ENCODE measurements at places on chromosomes 2 and 18.

GRCh38 chr2:145032791-145033190 lies 512.9 kb upstream of the ZEB2 start:
- no peak for DNase-seq

DNA sequence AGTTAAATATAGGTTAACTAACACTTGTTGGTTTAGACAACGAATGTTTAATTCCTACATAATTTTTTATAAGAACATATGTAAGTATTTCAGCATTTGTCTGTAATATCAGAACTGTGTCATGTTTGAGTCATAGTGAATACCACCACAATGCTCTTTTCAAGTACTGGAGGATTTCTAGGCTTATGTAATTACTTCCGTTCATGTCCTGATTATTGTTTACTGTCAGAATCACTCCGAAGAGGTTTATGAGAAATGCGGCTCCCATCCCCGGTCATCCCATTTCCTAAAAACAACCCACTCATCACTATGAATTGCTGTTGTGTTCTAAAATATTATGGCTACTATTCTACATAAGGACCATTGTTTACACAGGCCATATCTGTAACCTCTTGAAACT lies 45.1 kb downstream of the CDH19 start:
- DNase-seq = peak; percentile 42

- DNase-seq = peak; percentile 14
These were observed 127.3 kb downstream of the DIS3L2 start for GRCh38 chr2:232088771-232089170.

DNA sequence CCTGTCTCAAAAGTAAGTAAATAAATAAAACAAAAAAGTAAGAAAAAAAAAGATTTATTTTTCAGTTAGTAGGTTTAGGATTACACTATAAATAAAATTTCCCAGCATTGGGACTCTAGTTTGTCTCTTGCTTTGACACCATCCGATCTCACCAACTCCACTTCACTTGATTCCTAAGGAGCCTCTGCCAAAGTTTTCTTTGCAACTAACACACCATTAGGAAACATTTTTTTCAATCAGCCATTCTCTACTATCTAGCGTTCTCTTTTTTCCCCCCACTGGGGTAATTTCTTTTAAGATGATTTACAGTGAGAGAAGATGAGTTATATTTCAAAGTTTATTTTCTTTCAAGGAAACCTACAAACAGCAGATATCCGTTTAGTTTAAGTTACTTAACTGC lies 10.6 kb upstream of the NEMP2 start:
- DNase-seq = no peak

- peak; percentile 75 for DNase-seq
These were observed 115.5 kb downstream of the TWIST2 start for GRCh38 chr2:238963161-238963970.

GRCh38 chr18:25287106-25287505 lies 64.9 kb downstream of the ZNF521 start:
- DNase-seq = no peak

DNA sequence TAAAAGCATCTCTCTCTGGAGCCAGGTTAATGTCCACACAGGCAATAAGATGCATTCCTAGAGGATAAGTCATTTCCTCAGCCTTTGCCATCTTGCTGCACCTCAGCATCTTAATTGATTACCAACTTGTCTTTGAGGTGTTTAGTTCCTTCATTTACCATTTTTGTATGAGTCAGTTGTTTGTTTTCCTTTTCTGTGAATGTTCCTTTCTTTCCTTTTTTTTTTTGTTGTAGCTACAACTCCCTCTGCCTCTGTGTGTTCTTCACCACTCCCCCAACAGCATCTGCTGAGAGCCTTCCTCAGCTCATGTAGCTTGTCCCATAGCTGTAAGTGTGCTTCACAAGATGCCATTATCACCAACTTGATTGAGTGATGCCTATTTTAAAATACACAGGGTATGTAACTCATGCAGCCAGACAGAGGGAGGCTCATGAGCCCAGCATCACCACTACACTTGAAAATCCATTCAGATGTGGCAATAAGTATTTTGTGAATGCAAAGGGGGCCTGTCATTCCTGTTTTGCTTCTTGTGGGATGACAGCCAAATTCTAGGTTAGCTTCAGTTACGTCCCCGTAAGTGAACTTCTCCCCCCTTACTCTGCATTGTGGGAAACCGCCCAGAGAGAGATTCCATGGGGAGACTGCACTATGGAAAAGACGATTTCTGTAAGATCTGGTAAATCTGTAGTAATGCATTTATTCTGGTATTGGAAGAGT lies 315.9 kb upstream of the ZEB2 start:
- peak; percentile 44 for DNase-seq

- DNase-seq = peak; percentile 83
These were observed 81.5 kb downstream of the NRP2 start for GRCh38 chr2:205763708-205764211.

DNA sequence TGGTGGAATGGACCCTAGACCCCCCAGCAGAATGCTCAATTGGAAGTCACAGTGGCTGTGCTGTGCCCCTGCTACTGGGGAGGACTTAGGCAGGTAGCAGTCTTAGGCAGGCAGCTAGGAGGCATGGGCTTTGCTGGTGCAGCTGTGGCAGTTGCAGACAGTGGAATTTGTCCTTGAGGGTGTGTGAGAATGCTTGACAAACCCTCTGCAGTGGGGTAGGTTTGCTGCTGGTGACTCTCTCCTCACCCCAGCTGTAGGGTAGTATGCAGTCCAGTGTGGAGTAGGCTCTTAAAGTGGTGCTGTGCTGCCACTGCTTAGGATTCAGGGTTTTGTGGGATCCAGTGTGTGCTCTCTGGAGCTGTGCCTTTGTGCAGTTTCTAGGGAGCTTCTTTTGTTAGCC lies 61.3 kb downstream of the NUP35 start:
- DNase-seq = no peak

DNA sequence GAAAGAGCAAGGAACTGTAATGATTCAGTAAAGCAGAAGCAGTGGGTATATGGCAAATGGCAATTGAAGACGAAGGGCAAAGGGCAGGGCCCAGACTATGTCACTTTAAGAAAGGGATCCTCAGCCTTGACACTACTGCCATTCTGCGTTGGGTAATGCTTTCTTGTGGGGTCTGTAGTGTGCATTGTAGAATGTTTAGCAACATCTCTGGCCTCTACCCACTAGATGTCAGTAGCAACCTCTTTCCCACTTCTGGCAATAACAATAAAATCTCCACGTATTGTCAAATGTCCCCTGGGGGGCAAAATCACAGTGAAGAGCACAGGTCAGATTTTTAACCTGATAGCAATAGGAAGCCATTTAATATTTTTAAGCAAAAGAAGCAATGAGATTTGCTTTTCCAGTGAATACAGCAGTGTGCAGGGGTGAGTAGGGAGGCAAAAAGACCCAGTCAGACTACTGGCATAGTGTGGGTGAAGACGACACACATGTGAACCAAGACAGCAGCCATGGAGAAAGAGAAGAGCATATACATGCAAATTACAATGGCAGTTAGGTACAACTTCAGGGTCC lies 209.5 kb downstream of the DYM start:
- peak; percentile 63 for DNase-seq

- DNase-seq = no peak
These were observed 1.9 kb upstream of the OTOS start for GRCh38 chr2:240142256-240142775.

DNA sequence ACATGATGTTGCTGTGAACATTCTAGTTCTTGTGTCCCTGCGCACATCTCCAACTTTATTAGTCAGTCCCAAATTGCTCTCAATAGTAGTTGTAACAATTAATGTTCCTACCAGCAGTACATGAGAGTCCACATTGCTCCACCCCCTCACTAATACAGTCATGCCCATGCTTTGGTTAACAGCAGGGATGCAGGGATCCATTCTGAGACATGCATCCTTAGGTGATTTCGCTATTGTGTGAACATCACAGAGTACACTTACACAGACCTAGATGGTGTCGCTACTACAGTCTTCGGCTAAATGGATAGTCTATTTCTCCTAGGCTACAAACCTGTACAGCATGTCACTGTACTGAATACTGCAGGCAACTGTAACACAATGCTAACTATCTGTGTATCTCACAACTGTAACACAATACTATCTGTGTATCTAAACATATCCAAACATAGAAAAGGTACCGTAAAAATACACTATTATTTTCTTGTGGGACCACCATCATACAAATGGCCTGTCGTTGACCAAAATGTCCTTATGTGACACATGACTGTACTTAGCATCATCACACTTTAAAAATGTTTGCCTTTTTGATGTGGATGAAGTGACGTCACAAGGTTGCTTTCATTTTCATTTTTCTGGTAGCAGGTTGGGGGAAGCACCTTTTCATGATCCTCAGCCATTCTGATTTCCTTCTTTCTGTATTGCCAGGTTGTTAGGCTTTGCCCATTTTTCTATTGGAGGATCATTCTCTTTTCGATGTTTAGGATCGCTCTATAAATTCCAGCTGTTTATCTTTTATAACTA lies 82.9 kb upstream of the RNF152 start:
- no peak for DNase-seq

DNA sequence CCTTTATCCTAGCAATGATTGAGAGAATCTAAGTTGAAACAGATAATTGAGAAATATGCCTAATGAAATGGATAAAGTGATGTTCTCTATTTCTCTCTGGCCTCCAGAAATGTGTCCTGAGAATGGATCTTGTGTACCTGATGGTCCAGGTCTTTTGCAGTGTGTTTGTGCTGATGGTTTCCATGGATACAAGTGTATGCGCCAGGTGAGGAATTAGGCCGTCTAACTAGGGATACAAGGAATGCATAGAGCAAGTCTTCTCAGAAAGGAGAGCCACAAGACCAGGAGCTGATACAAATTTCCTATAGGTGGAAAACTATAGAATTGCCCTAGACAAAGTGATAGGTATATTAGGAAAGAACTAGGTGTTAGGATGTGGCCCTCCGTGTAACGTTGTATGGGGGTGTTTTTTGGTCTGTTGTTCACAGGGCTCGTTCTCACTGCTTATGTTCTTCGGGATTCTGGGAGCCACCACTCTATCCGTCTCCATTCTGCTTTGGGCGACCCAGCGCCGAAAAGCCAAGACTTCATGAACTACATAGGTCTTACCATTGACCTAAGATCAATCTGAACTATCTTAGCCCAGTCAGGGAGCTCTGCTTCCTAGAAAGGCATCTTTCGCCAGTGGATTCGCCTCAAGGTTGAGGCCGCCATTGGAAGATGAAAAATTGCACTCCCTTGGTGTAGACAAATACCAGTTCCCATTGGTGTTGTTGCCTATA lies 592 bp upstream of the CAD start:
- no peak for DNase-seq

DNA sequence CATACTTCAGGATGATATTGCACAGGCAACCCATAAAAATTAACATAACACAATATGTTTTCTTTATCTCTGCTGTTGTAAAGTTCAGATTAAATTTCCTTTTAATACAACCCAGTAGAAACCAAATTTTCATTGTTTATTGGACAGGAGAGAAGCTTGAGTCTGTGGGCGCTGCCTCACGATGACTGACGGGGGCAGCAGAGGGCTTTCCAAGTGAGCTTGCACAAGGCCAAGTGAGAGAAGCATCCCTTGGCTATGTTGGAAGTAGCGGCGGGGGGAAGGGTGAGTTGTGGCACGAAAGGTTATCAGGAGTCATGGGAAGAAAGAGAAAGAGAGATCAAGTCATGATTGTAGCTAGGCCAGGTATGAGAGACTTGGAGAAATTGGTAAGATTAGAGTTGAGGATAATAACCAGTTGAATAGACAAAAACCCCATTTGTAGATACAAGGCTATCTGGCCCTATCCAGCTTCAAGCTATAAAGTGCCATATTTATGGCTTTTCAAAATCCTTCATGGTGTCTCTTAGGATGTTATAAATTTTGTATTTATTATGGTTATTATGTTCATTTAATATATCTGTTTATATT lies 413.7 kb upstream of the FAM98A start:
- peak; percentile 43 for DNase-seq

DNA sequence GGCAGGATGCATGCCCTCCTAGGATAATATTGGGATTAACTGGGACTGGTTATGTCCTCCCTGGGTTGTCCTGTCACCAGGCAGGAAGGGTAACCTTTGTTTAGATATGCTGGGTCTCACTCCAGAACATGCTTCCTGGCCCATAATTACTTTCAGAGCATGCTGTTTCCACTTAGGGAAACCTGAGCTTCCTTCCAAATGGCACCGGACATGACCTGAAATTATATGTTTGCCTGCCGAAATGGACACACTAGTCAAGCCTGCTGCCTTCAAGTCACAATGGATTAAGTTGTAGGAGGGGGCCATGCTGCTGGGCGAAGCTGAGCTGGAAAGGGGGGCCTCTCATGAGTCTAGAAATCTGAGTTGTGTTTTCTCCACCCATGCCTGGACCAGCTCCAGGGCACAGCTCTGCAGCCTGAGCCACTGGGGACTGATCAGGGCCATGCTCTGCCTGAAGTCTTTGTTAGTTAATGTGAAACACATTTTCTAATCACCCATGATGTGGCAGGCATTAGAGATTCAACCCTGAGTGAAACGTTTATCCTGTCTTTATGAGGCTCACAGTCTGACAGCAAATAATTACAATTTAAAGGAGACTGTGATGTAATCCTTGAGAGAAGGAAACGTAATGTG lies 273.3 kb downstream of the TNS1 start:
- no peak for DNase-seq

GRCh38 chr2:59961746-59962145 lies 591.7 kb downstream of the BCL11A start:
- no peak for DNase-seq

DNA sequence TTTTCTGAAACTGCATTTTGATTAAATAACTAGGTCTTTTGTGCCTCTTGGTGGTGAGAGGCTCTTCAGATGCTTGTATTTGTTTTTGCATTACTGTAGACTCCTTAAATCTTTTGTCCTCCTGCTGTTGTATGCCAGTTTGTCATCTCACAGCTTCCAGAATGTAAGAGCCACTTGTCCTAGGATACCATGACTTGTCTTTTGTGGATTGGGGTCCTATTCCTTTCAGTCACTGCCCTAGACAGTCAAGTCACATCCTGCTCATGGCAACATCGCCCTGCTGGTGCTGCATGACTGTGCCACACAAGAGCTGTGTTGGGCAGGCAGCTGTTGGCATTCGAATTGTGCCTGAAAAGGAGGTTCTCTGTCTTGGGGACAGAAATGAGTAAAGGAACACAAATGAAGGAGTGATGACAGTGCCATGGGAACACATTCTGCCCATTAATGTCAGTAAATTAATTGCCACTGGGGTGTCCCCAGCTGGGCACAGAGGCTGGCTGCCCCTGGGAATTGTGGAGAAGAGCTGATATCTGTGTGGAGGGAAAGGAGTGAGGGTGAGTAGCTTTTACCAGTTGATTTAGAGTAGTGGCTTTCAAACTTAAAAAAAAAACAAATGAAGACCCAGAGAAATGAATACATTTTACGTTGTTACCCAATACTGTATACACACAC lies 140.3 kb downstream of the ARL6IP6 start:
- DNase-seq = no peak

- no peak for DNase-seq
These were observed 247.7 kb upstream of the RBMS1 start for GRCh38 chr2:160741271-160741670.

DNA sequence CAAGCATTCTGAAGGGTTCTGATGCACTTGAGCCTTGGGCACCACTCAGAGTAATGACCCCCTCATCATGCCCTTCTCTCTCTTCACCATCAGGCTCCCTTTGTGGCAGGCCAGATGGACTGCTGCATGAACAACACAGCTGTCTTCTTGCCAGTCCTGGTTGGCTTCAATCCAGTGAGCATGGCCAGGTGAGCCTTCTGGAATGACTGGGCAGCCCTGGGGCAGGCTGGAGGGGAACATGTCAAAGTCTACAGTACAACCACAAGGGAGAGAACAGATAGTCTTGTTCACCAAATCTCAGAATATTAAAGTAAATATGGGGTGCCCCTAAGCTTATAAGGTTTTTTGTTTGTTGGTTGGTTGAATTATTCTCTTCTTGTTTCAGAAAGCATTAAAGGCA lies 4.4 kb downstream of the GCKR start:
- DNase-seq = no peak

- DNase-seq = no peak
These were observed 6.3 kb upstream of the ASB1 start for GRCh38 chr2:238420442-238420841.
